ENCODE measurements at places on chromosomes 5 and 9. TPM values are rescaled to one million over a fixed set of nuclear protein-coding genes. Genes with fewer than 3 reads are reported as not detected.

Gene PROB1
- total RNA-seq, result 7.3 TPM

Gene IFNE
- not detected for total RNA-seq

- DNase-seq, result no peak
Measured at GRCh38 chr9:16974436-16974835, 104.0 kb upstream of the BNC2 start.

DNA sequence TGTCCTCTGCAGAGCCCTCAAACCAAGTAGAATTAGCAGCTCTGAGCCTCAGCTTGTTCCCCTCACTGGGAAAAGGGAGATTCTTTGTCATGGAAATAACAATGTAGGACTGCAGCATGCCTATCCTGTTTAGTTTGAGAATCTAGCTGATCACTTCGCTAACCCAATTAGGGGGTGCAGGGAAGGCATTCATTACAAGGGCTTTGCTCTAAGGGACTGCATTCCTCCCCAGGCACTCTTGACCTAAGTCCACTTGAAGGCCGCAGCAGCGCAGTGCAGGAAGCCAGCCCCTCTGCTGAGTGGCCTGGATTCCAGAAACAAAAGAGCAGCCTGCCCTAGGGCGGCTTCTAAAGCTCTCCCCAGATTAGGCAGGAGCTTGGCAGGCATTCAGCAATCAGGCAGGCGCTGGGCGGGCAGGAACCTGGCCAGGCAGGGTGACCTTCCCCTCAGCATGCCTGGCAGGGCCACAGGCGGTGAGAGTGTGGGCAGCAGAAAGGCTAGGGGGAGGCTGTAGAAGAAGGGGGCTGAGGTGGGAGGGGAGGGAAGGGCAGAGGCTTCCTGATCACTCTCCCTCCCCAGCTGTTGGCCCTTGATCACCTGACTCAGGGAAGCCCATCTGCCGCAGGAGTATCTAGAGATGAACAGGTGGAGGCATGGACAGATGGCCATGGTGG, 24.8 kb downstream of the CCNJL start:
- DNase-seq, result peak; percentile 47

DNA sequence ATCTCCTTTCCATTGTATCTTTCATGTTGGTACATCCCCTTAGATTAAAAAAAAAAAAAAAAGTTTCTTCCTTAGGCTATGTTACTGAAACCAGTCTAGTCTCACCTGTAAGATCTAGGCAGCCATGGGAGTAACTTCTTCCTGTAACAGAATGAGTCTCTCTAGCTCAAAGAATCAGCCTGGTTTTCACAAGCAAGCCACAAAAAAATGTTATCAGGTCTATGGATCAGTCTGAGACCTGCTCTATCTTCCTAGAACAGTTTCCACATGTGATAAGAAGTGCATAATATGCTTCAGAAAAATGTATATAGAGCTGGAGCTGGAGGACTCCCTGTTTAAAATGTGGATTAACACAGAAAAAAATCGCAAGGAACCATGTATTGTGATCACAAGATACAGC, 53.8 kb downstream of the ARRDC3 start:
- no peak for DNase-seq

Measured in endothelial cell (in vitro differentiated cells).